ENCODE measurements at places on chromosomes 1 and 21. TPM values are rescaled to one million over a fixed set of nuclear protein-coding genes. Genes with fewer than 3 reads are reported as not detected.

Gene ALDH4A1
- 13.1 TPM for total RNA-seq

Gene LCE1E
- not detected for total RNA-seq

Gene SPRR1A
- total RNA-seq: not detected

Gene SPRR2A
- not detected for total RNA-seq

Gene KCNK1
- 0.12 TPM for total RNA-seq

Gene OR2C3
- not detected for total RNA-seq

Gene SLC6A9
- total RNA-seq: 8.9 TPM

Gene CCDC24
- total RNA-seq: 5.5 TPM

Gene RGSL1
- total RNA-seq: not detected

GRCh38 chr1:111476761-111477309 lies 3.1 kb downstream of the C1orf162 start:
- DNase-seq: no peak

- peak; percentile 14 for DNase-seq
These were observed 99.1 kb downstream of the CLEC20A start for GRCh38 chr1:178397678-178398077.

DNA sequence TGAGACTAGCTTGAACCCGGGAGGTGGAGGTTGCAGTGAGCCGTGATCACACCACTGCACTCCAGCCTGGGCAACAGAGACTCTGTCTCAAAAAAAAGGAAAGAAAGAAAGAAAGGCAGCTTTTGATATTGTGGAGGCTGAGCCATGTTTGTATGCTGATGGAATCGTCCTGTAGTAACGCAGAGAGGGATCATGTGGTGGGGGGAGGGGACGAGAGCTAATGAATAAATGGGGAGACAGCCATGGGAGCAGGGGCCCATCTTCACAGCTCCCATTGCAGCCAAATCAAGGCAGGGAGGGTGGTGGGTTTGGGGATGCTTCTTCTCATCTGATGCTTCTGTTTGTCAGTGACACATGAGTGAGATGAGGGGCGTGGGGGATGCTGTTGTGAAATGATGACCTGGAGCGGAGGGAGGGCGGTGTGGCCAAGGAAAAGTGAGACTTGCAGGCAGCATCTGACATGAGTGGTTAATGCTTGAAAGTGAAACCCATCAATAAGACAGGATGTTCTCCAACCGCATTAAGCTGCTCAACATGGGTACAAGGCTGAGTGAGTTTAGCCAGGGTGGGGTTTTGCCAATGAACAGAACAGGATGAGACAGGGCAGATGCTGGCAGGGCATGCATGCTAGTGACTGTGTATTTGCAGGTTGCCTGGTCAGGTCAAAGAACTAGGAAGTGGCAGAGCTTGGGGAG lies 16.7 kb downstream of the SPATA21 start:
- peak; percentile 14 for DNase-seq

DNA sequence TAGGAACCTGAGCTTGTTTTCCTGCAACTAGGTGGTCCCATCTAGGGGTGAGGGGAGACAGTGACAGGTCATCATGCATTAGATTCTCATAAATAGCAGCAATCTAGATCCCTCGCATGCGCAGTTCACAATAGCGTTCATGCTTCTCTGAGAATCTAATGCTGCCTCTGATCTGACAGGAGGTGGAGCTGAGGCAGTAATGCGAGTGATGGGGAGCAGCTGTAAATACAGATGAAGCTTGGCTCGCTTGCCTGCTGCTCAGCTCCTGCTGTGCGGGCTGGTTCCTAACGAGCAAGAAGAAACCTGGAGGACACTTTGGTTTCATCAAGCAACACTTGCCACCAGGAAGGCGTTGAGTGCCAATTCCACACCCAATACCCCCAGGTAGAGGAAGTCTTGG lies 95.1 kb upstream of the OLIG2 start:
- no peak for DNase-seq

GRCh38 chr1:192534666-192535065 lies 40.9 kb upstream of the RGS1 start:
- DNase-seq: no peak

GRCh38 chr1:180964595-180964994 lies 51.9 kb downstream of the KIAA1614 start:
- no peak for DNase-seq

GRCh38 chr1:63622849-63623566 lies 29.8 kb downstream of the PGM1 start:
- DNase-seq: no peak

GRCh38 chr1:80917826-80918225 lies 882.9 kb upstream of the ADGRL2 start:
- DNase-seq: no peak

- DNase-seq: peak; percentile 82
These were observed 26.8 kb downstream of the IFFO2 start for GRCh38 chr1:18929686-18930085.

- DNase-seq: peak; percentile 55
These were observed 434.6 kb upstream of the CHRM3 start for GRCh38 chr1:238951809-238952208.

DNA sequence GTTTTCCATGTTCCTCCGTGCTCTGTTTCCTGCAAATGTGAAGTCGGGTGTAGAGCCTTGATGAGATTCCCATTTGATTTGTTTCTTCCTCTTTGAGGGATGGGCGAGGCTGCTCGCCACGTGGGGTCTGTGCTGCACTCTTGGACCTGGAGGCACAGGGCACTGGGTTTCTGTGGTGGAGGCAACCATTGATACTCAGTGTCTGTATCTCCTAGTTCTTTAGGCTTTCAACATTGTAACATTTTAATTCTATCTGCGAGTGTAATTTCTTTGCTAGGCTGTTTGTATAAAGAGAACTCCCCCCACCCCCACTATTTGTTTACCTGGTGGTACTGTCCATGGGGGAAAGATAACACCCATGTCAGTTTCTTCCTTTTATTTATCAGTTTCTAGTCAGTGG lies 52.3 kb downstream of the GALNT2 start:
- no peak for DNase-seq

- no peak for DNase-seq
These were observed 20.7 kb upstream of the GJA5 start for GRCh38 chr1:147781056-147781471.

All from RPMI7951 (cell line).